ENCODE measurements at places on chromosomes 2 and 18.

GRCh38 chr2:11624893-11625292 is 45.1 kb downstream of the NTSR2 start:
- DNase-seq = no peak

DNA sequence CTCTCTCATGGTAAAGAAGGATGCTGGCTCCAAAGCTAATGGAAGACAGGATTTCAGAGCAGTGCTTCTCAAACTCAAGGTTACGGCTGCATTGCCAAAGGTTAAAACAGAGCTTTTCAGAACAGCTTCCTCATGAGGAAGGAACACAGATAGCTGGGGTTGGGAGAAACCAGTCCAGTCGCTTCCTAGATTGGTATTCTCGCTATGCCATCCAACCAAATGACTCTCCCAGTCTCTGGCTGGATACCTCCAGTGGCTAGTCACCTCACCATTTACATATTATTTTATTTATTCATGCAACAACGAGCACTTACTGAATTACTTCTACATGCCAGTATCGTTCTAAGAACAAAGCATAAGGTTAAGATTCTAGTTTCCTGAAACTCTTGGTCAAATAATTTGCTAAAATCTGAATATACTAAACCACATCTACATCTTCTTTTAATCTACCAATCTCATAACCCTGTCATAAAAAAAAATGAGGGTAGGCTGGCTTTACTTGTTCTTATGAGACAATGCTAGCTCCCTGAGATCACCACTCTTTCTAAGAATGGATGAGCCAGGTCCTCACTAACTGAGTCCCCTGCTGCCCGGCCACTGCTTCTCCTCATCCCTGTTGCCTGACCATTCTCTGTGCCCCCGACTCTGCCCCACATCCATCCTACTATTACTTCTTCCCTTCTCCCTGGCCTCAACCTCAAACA is 20.4 kb downstream of the KDSR start:
- DNase-seq = no peak

DNA sequence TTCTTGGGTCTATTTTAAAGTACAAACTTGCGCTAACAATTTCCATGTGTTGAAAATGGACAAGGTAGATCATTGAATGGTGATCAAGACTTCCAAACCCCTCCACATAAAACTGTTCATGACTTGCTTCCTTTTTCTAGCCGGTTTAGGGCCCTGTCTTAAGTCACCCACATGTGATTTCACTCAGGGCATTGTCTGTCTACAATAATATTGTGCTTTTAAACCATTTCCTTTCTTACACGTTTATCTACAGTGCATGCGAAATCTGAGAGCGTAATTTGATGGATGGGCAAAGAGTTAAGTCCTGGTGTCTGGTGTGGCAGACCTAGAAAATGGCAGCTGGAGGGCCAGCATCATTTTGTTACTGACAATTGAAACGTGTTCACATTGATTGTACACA is 2.0 kb upstream of the ZNF516 start:
- no peak for DNase-seq

GRCh38 chr2:235433860-235434259 is 60.0 kb upstream of the AGAP1 start:
- DNase-seq = no peak
